ENCODE measurements at places on chromosomes 4 and X. TPM values are rescaled to one million over a fixed set of nuclear protein-coding genes. Genes with fewer than 3 reads are reported as not detected.

GRCh38 chr4:142656178-142656577 lies 189.9 kb downstream of the INPP4B start:
- DNase-seq: no peak

DNA sequence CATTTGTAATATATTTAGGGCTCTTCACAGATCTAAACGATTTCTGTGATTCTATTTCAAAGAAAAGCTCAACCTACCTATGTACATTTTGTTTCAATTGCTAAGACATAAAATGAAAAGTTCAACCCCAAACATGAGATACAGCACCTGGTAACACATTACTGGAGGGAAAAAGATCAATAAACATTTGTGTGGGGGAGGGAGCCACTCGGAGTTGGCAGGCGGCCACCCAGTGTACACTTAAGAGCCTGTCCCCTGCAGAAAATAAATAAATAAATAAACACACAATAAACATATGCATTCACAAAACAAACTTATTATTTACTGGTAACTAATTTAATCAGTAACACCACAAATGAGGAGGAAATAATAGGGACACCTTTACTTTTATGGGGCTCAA lies 19.3 kb downstream of the PRSS48 start:
- no peak for DNase-seq

DNA sequence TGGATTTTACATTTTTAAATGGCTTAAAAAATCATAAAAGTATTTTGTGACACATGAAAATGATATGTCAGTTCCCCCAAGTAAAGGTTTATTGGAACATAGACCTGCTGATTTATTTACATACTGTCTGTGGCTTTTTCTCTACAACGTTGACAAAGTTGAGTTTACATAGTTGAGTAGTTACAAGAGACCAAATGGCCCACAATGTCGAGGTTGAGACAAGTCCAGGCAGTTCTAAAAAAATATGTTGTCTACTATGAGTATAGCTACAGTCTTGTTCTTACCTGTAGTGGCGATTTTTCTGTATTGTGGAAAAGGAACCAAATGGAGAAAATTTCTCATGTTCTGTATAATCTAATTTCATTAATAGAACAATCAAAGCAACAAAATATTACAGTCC lies 163.2 kb downstream of the FRAS1 start:
- DNase-seq: no peak

GRCh38 chr4:175308236-175308635 lies 390.1 kb downstream of the ADAM29 start:
- no peak for DNase-seq

GRCh38 chr4:39638354-39639239 lies at the start of gene SMIM14:
SMIM14 (minus strand) TSS chr4:39638865; CDS start chr4:39605145, 33,720 bp downstream.
- DNase-seq: peak; percentile 97

DNA sequence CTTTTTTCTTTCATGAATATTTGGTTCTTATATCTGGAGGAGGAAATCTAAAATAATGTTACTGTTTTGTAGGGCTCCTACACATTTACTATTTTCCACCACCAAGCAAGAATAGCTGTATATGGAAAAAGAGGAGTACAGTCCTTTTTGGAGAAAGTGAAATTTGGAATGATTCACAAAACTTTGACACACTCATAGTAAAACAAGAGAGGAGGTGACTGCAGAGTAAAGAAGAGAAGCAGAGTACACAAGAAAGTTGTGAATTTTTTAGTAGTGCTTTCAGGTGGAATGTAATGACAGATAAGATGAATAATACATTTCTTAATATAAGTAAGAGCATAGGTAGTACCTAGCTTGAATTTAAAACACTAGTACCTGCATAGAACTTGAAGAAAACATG lies 41.3 kb upstream of the UGT2B4 start:
- no peak for DNase-seq

DNA sequence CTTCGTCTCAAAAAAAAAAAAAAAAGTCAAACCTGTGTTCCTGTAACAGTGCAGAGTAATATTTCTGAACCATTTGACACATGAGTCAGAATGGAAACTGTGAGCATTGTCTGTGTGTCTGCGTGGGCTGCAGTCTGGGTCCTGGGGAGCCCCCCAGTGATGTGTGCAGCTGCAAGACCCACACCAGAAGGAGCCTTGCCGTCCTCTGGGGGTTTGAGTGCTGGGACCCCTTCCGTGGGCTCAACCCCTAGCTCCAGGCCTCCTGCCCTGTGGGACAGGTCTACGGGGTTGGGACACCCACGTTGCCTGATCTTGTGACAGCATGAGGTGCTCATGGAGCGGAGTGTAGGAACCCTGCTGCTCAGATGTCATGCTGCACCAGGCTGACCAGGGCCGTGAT lies 43.7 kb downstream of the DDX3X start:
- DNase-seq: no peak

- DNase-seq: no peak
These were observed 618 bp downstream of the RBBP7 start for GRCh38 chrX:16869393-16870094.

- DNase-seq: no peak
These were observed 197.2 kb downstream of the CBR4 start for GRCh38 chr4:168812806-168813205.

DNA sequence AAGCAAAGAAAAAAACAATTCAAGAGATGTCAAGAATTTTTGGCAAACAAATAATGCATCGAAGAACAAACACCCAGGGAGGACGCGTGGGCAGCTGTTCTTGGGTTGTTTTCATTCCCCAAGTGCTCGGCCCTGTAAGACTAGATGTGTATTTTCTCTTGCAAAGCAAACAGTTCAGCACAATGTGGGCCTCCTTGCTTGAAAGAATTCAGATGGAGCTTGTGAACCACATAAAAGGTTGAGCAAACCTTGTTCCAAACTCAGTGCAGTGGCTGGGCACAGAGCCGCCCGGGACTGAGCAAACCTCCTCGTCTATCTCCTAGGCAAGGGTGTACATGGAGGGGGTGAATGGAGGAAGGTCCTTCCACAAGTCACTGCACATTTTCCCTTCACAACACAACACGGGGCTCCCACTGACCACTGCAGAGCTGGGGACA lies 82.4 kb downstream of the HTRA3 start:
- no peak for DNase-seq

GRCh38 chrX:118530219-118530911 lies 34.8 kb downstream of the DOCK11 start:
- DNase-seq: no peak

DNA sequence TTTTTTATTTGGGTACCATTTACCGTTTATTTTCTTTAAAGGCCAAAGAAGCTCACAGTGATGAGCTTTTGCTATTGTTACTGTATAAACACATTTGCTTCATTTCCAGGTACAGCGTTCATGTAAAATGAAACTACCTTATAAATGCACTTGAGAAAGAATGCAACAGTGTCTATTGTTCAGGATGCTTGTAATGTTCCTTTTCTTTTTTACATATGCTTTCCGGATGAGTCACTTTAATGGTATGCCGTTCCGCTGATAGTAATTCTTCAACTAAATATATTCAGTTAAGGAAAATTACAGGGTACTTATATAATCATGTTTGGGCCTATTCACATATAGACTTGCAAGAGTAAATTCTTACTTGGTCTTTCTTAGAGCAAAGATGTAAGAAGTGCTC lies 354.9 kb downstream of the RPA4 start:
- no peak for DNase-seq

GRCh38 chr4:150501009-150501727 lies 80.8 kb upstream of the MAB21L2 start:
- DNase-seq: no peak

- DNase-seq: no peak
These were observed 61.1 kb downstream of the ADAMTS3 start for GRCh38 chr4:72507860-72508419.

GRCh38 chr4:111537871-111538270 lies 607.4 kb upstream of the FAM241A start:
- no peak for DNase-seq

Gene ANKRD50
- 56.6 TPM for total RNA-seq

- peak; percentile 68 for DNase-seq
These were observed 123.2 kb upstream of the FAM9C start for GRCh38 chrX:13167481-13168231.

DNA sequence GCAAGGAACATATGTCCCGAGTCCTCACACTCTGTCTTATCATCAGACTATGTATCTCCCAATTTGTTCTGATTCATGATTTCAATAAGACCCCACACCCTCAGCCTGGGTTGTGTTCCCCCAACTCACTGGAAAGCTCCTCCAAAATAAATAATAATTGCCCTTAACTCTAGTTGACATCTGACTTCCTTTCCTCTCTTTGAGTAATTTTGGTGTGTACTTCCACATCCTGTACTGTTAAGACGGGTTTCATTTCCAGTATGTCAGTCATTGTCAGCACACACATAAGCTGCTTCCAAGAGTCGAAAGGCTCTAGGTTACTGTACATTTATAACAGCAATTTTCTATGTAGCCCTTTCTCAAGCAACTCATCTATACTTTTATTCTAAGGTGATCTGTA lies 52.2 kb upstream of the C1QTNF7 start:
- DNase-seq: peak; percentile 41

Gene PNMA3
- 0.69 TPM for total RNA-seq

Gene DMRTC1B
- not detected for total RNA-seq

Gene HSFX2
- total RNA-seq: not detected

GRCh38 chrX:40152741-40153344 lies 55.1 kb upstream of the BCOR start:
- no peak for DNase-seq

- no peak for DNase-seq
These were observed 2311.2 kb downstream of the PCDH7 start for GRCh38 chr4:33031328-33031727.

DNA sequence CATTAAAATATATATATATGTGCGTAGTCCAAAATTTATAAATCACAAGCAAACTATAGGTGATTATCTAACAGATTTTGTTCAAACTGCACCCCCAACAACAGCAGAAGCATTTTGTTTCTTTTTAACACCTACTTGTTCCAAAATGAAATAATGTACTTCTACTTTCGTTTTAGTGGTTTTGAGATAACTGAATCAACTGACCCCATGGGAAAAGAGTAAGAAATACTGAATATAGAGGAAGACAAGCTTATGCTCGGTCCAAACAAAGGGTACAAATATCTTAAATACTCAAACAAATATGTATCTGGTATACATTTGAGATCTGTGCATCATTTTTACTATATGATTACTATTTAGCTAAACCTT lies 22.4 kb downstream of the MAP7D3 start:
- DNase-seq: no peak

Gene SSX4
- total RNA-seq: not detected

DNA sequence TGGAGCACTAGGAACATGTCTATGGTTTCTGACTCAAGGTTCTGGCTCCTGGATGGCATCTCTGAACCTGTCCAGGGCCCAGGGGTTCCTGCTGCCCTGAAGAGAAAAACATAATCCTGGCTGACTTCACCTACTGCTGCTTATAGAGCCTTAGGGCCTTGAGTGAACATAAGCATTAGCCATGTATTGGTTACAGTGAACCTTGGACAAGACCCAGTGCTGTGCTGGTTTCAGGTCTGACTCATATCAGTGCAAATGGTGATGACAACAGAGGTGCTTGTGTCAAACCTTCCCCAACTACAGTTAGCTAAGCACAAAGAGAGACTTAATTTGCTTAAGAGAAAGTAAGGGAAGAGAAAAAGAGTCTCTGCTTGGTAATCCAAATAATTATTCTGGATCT lies 1047.2 kb downstream of the GLUD2 start:
- DNase-seq: no peak

- DNase-seq: no peak
These were observed 109.1 kb upstream of the MED14 start for GRCh38 chrX:40844471-40844870.

DNA sequence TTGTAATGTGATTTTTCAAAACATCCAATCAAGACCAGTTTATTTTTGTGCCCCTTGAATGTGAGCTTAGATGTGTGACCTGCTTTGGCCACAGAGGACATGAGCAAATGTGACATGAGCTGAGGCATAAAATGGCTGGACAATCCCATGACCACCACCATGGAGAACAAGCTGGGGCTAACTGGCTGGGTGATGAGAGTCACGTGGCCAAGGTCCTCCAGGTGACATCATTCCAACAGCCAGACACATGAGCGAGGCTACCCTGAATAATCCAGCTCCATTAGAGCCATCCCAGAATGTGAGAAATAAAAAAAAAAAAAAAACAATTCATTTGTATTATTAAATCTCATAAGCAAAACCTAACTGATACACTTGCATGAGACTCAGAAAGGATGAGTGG lies 90.4 kb upstream of the LDB2 start:
- DNase-seq: no peak

Gene ARHGAP24
- 78.8 TPM for total RNA-seq

- no peak for DNase-seq
These were observed 30.6 kb downstream of the HOPX start for GRCh38 chr4:56650262-56651055.

Gene PPAT
- total RNA-seq: 14.2 TPM

Gene NXF2B
- total RNA-seq: not detected

Gene HELT
- 0.30 TPM for total RNA-seq

Gene IL2
- total RNA-seq: not detected

GRCh38 chr4:122156819-122157218 lies 4.7 kb downstream of the BLTP1 start:
- no peak for DNase-seq

- no peak for DNase-seq
These were observed 1455.9 kb downstream of the ADGRL3 start for GRCh38 chr4:62656006-62656405.

DNA sequence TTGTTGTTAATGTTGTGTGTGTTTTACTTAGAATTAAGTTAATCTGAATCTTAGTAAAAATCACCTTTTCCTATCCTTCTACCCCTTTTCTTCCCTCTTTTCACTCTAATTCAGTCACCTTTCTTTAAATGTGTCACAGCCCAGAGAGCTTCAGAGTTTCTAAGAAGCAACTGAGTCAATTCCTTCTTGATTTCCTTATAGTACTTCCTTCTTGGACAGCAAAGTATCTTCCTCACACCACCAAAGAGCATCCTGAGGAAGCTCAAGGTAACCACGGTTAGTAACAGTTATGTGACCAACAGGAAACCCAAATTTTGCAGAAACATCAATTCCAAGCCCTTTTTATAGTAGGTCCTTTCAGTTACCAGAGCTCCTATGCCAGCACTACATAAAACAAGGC lies 243.2 kb upstream of the BMP3 start:
- DNase-seq: no peak

Gene KLKB1
- total RNA-seq: 0.20 TPM

- no peak for DNase-seq
These were observed 4.6 kb downstream of the ALAS2 start for GRCh38 chrX:55026143-55026542.

Gene MAB21L2
- 0.10 TPM for total RNA-seq

- DNase-seq: no peak
These were observed 115.1 kb upstream of the PCDH18 start for GRCh38 chr4:137647375-137647774.

Gene C4orf36
- 1.9 TPM for total RNA-seq

GRCh38 chr4:68361146-68361589 lies 11.3 kb upstream of the YTHDC1 start:
- no peak for DNase-seq

Gene PF4V1
- not detected for total RNA-seq

Gene GLA
- 18.5 TPM for total RNA-seq

Gene EXOSC9
- total RNA-seq: 22.2 TPM

Gene WDR1
- 90.7 TPM for total RNA-seq

GRCh38 chrX:131081772-131082740 lies 23.9 kb downstream of the ARHGAP36 start:
- DNase-seq: no peak

Gene LRRC66
- total RNA-seq: 0.20 TPM

GRCh38 chrX:42869659-42870476 lies 91.9 kb upstream of the PPP1R2C start:
- DNase-seq: no peak

Gene SPOCK3
- 1.1 TPM for total RNA-seq

Gene RAI2
- total RNA-seq: 1.4 TPM

Data from skin of body (tissue), 3 donors.